ENCODE measurements at places on chromosomes 2 and 18. TPM values are rescaled to one million over a fixed set of nuclear protein-coding genes. Genes with fewer than 3 reads are reported as not detected.

Gene UGT1A10
- total RNA-seq = not detected

Gene RTP5
- not detected for total RNA-seq

Gene COMMD1
- 15.2 TPM for total RNA-seq

Gene PTPRM
- total RNA-seq = 0.44 TPM

Gene MYL1
- not detected for total RNA-seq

Gene EN1
- total RNA-seq = not detected

Gene LINC00305
- not detected for total RNA-seq

DNA sequence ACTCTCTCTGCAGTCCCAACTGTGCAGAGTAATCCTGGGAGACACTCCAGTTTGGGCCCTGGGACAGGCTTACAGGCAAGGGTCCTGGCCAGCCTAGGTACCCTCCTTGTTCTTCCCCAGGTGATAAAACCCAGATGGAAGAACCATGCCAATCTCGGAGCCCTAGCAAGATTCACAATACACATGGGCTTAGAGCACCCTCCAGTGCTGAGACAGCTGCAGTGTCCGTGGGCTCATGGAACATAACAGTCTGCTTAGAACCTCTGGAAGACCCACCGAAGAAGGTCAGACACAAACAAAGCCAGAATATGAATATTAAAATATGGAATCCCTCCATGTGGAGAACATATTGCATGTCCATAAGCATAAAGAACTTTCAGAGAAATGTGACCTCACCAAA is 568.1 kb downstream of the KCNJ3 start:
- H3K27ac ChIP-seq = no peak overlapping the region
- DNase-seq = no peak
- no peaks in the 10 kb centered on the region for H3K36me3 ChIP-seq

- H3K4me1 ChIP-seq = peaks cover 13% of the 10 kb centered on the region
- H3K36me3 ChIP-seq = no peaks in the 10 kb centered on the region
- H3K27ac ChIP-seq = no peak within 1 kb of the TSS
Observed at GRCh38 chr2:202265467-202266277, at the start of gene NOP58. TSS of gene NOP58 (plus strand) at chr2:202265763. CDS start at chr2:202265942, 179 bp downstream.

GRCh38 chr2:153871231-153872221 is at the start of gene GALNT13:
TSS of gene GALNT13 (plus strand) at chr2:153871922.
- H3K27me3 ChIP-seq = peaks cover 27% of the 10 kb centered on the region
- H3K27ac ChIP-seq = no peak within 1 kb of the TSS
- DNase-seq = no peak

- peak overlapping the region; percentile 62 for H3K27ac ChIP-seq
- H3K4me1 ChIP-seq = no peaks in the 10 kb centered on the region
Observed at GRCh38 chr2:8631465-8632005, 50.3 kb upstream of the ID2 start.

GRCh38 chr2:61626827-61627226 is 88.7 kb upstream of the XPO1 start:
- H3K27me3 ChIP-seq = no peaks in the 10 kb centered on the region

GRCh38 chr2:73112026-73112912 is 479 bp downstream of the RAB11FIP5 start:
- peak overlapping the region; percentile 75 for H3K4me3 ChIP-seq
- no peaks in the 10 kb centered on the region for H3K36me3 ChIP-seq
- peak; percentile 47 for DNase-seq
- H3K4me1 ChIP-seq = peaks cover 27% of the 10 kb centered on the region

DNA sequence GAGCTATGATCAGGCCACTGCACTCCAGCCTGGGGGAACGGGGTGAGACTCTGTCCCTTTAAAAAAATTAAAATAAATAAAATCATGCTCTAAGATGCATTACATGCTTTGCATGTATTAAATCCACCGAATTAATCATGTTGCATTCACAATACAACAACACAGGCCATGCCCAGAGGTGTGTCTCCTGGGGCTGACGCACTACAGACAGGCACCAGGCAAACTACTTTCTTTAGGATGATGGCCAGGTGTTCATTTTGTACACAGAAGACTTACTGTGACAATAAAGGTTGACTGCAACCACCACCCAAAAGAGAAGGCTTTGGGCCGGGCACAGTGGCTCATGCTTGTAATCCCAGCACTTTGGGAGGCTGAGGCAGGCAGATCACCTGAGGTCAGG is 226.8 kb upstream of the PXDN start:
- H3K36me3 ChIP-seq = no peaks in the 10 kb centered on the region
- no peak overlapping the region for H3K4me3 ChIP-seq
- no peaks in the 10 kb centered on the region for H3K4me1 ChIP-seq
- peaks cover 2% of the 10 kb centered on the region for H3K27me3 ChIP-seq
- no peak for DNase-seq

DNA sequence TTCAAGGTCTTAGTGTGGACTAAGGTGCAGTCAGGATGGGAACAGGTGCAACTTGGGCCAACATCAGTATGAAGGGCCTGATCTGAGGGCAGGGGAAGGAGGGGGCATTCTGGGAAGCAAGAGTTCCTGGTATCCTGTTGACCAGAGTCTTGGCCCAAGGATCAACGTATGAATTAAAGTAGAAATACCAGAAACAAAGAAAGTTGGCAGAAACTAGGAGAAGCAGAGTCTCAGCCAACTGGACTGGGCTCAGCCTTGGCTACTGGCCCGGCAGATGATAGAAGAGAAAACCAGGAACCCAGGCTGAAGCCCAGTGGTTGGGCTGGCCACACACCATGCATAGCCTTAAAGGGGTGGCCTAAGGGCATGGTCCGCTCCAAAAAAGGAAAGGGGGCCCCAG is 2.3 kb downstream of the CETN1 start:
- H3K36me3 ChIP-seq = no peaks in the 10 kb centered on the region
- no peak for DNase-seq
- no peaks in the 10 kb centered on the region for H3K4me1 ChIP-seq
- H3K4me3 ChIP-seq = no peak overlapping the region
- peaks cover 27% of the 10 kb centered on the region for H3K27me3 ChIP-seq
- H3K27ac ChIP-seq = no peak overlapping the region

DNA sequence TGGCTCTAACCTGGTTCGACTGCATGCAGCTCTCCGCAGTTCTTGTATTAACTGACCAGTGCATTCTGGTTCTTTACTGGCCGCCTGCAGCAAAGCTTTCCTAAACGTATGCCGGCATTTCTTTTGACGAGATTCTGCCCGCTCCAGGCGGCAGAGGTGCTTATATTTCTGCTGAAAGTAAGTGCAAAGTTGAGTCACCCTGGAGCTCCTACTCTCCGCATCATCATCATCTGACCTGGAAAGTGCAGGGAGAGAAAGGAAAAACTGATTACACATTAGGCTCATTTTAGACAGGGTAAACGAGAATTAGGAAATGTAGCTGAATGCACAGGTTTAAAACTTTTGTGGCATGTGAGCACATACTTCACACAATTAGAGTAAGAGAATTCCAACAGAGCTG is 57.9 kb downstream of the INO80D start:
- H3K27me3 ChIP-seq = no peaks in the 10 kb centered on the region
- no peak overlapping the region for H3K4me3 ChIP-seq
- no peak for DNase-seq

Measured in naive thymus-derived CD8-positive, alpha-beta T cell (primary cell).